ENCODE measurements at places on chromosomes 16 and 17.

- no peak for DNase-seq
Observed at GRCh38 chr16:78684030-78684611, 584.7 kb downstream of the WWOX start.

GRCh38 chr16:81210807-81211206, 27.7 kb upstream of the BCO1 start:
- no peak for DNase-seq

GRCh38 chr16:50286681-50287080, 20.3 kb downstream of the ADCY7 start:
- DNase-seq: no peak

DNA sequence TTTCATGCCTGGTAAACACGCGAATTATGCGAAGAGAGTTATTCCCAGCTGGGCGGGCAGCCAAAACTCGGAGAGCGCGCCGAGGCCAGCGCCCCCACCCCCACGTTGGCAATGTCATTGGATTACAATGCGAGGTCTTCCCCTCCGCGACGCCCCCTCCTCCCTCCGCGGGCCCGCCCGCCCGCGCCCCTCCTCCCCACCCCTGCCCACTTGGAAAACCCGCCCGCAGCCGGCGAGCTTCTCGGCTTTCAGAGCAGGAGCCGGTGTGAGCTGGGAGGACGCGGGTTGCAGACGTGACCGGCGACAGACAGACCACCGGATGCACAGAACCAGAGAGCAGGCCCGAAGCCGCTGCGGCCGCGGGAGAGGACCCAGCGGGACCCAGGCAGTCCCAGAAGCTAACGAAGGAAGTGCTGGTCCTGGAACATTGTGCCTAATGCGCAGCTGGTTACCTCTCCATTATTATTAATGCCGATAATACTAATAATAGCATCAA, 4.0 kb downstream of the NOG start:
- no peak for DNase-seq

GRCh38 chr16:55655897-55656681, at the start of gene SLC6A2:
TSS of gene SLC6A2 (plus strand) at chr16:55655988. CDS start at chr16:55656695, 707 bp downstream.
- DNase-seq: no peak

DNA sequence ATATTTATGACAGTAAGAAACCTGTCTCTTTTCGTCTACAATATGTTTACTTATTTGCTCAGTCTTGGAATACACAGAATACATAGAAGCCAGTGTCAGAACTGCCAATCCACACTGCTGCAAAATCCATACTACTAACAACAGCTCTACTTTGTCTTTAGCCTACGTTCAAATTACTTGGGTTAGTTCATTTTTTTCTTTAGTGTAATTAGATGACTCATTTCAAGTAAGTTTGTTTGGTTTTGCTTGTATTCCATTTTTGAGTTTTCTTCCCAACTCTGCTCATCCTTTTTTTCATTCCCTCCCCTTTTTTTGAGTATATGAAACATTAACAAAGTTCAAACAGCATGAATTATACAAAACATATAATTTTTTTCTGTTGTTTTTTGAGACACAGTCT, 16.9 kb downstream of the CMC2 start:
- no peak for DNase-seq

GRCh38 chr16:46756772-46757171, 8.6 kb upstream of the MYLK3 start:
- DNase-seq: no peak

DNA sequence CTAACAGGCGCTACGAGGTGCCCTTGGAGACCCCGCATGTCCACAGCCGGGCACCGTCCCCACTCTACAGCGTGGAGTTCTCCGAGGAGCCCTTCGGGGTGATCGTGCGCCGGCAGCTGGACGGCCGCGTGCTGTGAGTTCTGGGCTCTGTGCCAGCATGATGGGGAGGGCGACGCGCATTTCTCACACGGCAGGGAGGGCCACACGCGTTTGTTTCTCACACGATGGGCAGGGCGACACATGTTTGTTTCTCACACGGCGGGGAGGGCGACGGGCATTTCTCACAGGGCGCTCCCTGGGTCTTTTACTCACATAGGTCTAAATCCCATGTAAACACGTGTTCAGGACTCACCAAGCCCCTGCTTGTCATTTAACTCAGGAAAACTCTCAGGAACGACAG, 4.4 kb downstream of the GAA start:
- no peak for DNase-seq

DNA sequence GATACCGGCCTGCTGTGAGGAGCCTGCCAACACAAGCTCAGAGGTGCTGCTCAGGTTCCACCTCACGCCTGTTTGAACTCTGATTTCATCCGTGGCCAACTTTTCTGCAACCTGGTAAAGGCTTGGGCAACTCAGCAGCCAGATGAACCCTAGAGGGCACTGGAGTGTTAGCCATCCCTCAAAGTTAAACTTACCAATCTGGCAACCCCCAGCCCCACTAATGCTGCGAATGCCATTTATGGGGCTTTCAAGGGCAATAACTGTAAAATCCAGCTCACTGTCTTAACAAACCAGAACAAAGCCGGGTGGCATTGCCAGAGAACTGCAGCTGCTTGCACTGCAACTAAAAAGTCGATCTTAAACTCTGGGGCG, 105.5 kb downstream of the AXIN2 start:
- DNase-seq: no peak

DNA sequence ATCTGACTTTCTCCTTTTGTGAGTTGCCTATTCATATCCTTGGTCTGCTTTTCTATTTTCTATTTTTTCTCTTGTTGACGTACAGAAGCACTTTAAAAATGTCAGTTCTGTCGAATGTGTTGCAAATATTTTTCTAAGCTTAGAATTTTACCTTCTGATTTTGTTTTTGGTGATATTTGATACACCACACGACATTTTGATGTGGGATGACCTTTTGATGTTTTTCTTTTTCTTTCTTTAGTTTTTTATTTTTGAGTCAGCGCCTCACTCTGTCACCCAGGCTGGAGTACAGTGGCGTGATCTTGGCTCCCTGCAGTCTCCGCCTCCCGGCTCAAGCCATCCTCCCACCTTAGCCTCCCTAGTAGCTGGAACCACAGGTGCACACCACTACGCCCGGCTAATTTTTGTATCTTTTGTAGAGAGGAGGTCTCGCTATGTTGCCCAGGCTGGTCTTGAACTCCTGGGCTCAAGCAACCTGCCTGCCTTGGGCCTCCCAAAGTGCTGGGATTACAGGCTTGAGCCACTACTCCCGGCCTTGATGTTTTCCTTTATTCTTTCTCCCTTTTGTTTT, 39.6 kb downstream of the WSB1 start:
- no peak for DNase-seq

GRCh38 chr16:66774981-66775380, 23.6 kb upstream of the DYNC1LI2 start:
- DNase-seq: no peak

GRCh38 chr16:76665571-76666275, 388.5 kb downstream of the CNTNAP4 start:
- DNase-seq: no peak

GRCh38 chr16:89827383-89828198, 684 bp upstream of the SPIRE2 start:
- no peak for DNase-seq

GRCh38 chr16:59295993-59296736, 562.0 kb upstream of the GOT2 start:
- no peak for DNase-seq

- DNase-seq: no peak
Observed at GRCh38 chr16:89054261-89054661, 39.4 kb upstream of the ACSF3 start.

DNA sequence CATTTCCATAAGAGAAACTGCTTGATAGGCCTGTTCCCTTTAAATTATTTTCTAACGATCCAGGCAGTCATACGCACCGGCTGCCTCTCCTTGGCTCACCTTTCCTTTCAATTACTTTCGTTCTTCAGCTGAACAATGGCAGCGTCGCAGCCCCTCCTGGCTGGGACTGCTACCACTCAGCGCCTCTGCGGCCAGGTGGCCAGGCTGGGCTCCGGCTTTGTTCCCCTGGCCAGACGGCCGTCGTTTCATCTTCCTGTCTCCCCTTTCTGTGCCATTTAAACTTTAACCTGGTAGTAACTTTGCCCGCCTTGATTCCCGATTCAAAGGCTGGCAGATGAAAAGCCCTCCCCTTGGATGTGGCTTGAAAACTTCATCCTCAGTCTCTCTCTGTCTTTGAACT, 79.0 kb downstream of the C16orf78 start:
- no peak for DNase-seq

- no peak for DNase-seq
Observed at GRCh38 chr16:80208743-80209142, 332.1 kb upstream of the DYNLRB2 start.

GRCh38 chr16:70753228-70753627, 47.7 kb downstream of the VAC14 start:
- no peak for DNase-seq

DNA sequence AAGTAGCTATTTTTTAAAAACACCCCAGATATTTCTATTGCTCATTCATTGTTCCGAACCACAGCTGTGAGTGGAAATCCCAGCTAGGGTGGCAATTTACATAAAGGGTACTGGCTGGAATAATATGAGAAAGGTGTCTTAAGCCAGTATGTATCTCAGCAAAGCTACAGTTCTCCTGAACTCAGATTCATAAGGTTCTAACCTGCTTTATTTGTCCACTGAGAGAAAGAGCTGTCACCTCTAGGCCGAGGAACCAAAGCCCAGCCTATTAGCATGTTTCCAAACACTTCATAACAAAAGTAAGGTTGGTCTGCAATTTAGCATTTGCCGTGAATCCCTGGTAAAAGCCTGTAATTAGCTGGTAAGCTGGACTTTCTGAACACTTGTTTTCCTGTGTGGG, 57.0 kb upstream of the CLEC19A start:
- no peak for DNase-seq

DNA sequence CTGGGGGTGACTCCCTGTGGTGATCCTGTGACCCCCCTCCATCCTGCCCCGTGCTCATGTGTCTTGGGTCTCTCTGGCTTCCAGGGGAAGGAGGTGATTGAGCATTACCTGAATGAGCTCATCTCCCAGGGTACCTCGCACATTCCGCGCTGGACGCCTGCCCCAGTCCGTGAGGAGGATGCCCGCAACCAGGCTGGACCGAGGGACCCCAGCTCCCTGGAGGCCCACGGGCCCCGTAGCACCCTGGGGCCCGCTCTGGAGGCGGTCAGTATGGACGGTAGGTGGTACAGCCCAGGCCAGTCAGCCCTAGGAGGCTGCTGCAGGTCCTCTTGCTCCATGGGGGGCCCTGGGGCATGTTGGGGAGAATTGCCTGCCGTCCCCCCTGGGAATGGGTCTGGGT, 33.6 kb downstream of the SEC14L5 start:
- DNase-seq: no peak

DNA sequence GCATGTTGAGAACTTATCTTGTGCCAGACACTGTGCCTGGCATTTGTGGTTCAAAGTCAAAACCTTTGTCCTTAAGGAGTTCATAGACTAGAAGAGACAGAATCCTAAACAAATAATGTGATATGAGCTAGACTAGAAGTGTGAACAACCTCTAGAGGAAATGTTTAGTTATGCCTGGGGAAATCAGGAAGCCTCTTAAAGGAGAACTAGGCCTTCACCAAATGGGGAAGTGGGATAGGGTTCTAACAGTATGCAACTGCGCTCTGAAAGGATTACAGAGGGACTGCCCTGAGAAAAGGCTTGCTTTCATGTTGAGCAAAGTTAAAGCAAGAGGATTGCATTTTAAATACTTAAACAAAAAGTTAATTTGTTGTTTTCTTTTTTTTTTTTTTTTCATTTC, 4.9 kb downstream of the RUNDC1 start:
- no peak for DNase-seq

- no peak for DNase-seq
Observed at GRCh38 chr17:51365090-51365489, 104.7 kb downstream of the UTP18 start.

DNA sequence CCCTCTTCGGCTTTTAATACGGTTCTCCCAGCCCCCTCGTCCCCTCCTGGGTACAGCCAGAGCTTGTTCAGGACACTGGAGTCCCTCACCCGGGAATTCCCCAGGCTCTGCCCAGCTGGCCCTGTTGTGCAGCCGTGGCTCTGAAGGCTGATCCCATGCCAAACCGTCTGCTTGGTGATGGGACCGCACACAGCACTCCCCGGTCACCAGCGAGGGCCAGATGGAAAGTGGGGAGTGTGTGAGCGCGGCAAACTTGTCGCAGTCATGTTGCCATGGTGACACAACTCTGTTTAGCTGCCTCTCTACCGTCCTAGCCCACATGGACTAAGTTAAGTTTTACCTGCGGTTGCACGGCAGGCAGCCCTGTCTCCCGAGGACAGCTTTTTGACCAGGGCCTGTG, 107.9 kb downstream of the RAP1GAP2 start:
- no peak for DNase-seq

DNA sequence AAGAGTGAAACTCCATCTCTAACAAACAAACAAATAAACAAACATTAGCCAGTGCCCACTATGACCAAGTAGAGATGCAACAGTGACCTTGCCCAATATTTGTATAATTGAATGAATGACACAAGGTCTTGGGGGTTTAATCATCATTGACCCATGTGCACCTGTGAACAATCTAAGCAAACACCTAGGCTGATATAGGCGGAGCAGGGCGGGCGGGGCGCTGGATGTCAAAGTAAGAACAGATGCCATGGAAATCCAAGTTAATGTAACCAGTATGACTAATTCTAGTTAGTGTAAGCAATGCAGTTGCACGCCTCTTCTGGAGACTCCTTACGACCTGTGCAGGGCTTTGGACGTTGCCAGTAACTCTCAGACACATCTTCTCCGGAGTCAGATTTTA, 17.6 kb downstream of the RCVRN start:
- no peak for DNase-seq

- no peak for DNase-seq
Observed at GRCh38 chr17:37769050-37769449, 24.2 kb upstream of the HNF1B start.

Data from activated T-helper 9 cell treated with anti-CD3 and anti-CD28 coated beads, Interleukin-2, amount 50 U/mL, for 16 hours (primary cell).